Hematopoietic multipotent progenitor cell treated with erythropoietin and hydrocortisone succinate and interleukin-3 and kit ligand, for 4 days (in vitro differentiated cells): ENCODE measurements at places on chromosomes 11 and 22.

DNA sequence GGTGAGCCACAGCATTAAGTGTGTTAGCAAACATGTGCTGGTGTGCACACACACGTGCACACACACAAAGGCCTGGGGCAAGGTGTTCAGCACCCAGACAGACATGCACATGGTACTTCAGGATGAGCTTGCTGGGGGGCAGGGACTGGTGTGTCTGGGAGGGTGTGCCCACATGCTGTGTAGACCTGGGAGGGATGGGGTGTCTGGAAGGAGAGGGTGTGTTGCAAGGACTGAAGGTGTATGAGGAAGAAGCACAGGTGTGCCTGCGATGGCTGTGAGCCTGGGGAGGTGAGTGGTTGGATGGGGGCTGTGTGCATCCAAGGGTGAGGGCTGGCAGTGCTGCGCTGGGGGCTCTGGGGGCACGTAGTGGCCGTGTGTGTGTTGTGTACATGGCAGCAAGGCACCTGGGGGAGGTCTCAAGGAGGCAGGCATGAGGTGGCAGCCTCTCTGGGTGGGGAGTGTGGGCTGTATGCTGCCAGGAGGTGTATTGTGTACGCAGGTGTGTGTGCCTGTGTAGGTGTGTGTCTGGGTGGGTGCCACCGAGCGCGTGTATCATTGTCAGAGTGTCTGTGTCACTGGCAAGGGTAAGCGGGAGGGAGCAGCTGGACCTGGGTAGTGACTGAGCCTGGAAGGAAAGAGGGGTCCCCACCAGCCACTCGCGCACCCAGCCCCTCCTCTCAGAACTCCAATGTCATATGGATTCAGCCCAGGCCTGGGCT lies 2.2 kb downstream of the NRXN2 start:
- no peak for DNase-seq

DNA sequence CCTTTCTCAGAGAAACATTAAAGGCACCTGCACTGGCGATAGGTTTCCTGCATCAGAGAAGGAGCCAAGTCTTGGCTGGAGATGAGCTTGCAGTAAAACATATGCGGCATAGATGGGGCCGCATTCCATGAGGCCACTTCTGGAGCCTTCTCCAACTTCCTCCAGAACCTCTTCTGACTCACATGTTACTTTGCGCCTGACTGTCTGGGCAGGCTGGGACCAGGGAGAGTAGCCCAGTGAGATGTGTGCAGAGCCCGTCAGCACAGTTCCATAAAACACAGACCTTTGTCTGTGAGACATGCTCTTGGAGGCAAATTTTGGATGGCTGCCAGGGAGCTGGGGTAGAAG lies 55.4 kb upstream of the BID start:
- no peak for DNase-seq

GRCh38 chr11:109914809-109915653 lies 178.2 kb upstream of the ZC3H12C start:
- DNase-seq, result no peak

GRCh38 chr11:6232899-6233298 lies 1.5 kb downstream of the FHIP1B start:
- DNase-seq, result no peak

- DNase-seq, result no peak
Observed at GRCh38 chr22:35703861-35704584, 13.6 kb upstream of the APOL5 start.

DNA sequence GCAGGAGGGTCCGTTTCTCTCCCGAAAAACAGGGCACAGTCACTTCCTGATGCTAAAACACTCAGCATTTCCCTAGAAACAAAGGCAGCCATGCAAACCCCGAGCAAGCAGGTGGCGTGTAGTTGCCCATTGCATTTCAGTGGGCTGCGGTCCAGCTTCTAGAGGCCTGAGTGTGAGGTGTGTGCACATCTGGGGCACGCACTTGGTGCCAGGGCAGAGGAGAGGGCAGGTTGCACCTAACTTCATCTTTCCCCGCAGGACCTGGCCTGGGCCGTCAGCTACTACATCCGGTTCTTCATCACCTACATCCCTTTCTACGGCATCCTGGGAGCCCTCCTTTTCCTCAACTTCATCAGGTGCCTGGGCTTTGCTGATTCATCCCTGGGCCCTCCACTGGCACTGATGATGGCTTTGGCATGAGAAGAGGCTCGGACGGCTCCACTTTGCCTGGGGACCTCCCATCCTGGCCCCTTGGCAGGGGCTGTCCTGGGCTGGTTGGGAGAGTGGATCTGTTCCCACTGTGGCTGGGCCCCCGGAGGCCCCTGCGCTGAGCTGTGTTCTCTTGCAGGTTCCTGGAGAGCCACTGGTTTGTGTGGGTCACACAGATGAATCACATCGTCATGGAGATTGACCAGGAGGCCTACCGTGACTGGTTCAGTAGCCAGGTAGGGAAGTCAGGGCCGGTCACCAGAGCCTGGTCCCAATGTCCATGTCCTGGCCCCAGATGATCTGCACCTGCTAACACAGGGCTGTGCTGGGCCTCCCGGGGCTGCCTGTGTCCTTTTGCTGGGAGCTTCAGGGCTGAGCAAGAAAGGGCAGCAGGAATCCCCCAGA lies 28.4 kb downstream of the FADS3 start:
- DNase-seq, result no peak

GRCh38 chr22:32850591-32851517 lies 49.3 kb downstream of the TIMP3 start:
- DNase-seq, result no peak

- DNase-seq, result no peak
Observed at GRCh38 chr11:121561716-121562115, 108.9 kb upstream of the SORL1-AS1 start.

DNA sequence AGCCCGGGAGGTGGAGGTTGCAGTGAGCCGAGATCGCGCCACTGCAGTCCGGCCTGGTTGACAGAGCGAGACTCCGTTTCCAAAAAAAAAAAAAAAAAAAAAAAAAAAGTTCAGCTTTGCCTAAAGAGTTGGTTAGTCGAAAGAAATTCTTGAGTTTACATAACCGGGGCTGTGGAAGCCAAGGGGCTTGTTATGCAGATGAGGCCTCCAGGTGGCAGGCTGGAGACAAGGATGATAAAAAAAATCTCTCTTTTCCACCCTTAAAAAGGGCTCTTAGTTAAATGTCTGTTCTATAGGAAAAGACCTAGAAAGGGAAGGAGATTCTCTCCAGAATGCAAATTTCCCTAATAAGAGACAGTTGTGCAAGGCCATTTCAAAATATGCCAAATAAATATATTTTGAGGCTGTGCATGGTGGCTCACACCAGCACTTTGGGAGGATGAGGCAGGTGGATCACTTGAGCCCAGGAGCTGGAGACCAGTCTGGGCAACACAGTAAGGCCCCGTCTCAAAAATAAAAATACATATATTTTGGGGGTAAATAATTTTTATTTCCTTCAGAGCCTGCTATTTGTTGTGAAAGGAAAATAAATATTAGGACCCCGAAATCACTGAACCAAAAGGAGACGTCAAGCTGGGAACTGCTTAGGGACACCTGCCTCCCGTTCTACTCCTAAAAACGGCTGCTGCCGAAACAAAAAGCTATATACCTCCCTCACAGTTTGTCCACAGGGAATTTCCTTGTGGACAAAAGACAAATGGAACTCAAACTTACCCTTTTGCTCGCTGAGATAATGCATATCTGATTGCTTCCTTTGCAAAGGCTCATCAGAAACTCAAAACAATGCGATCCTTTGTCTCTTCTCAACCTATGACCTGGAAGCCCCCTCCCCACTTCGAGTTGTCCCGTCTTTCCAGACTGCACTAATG lies 2.4 kb upstream of the IFITM2 start:
- DNase-seq, result peak; percentile 92

GRCh38 chr11:27886857-27887256 lies 186.6 kb upstream of the BDNF start:
- DNase-seq, result no peak

- DNase-seq, result no peak
Observed at GRCh38 chr22:27541836-27542235, 259.7 kb downstream of the MN1 start.

- DNase-seq, result no peak
Observed at GRCh38 chr22:20787746-20788626, 14.1 kb downstream of the SERPIND1 start.

DNA sequence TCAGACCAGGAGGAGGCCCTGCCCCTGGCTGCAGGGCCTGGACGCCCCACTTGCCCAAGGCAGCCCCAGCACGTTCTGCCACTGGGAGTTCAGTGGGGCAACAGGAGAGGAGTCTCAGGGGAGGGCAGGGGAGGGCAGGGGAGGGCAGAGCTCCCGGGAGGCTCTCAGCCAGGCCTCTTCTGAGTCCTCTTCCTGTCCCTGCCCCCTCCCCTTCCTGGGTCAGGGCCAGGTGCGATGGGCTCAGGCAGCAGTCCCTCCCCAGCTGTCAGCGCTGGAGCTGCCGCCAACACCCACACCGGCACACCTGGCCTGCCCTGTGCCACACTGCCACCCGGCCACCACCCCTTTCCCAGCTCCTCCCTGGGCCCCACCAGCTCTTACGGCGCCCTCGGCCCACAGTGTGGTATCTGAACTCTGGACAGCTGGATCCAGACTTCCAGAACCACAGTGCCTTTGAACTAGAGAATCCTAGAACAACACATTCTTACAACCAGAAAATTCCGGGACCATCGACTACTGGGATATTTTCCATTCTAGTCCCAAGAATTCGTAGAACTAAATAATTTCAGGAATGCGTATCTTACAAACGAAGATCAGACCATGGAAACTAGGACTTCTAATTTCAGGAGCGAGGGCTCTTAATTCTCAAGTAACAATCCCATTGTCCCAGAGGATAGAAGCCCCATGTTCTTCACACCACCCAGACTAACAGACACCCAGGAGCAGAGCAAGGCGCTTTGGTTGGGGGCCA lies 21.8 kb downstream of the RPL3 start:
- no peak for DNase-seq

DNA sequence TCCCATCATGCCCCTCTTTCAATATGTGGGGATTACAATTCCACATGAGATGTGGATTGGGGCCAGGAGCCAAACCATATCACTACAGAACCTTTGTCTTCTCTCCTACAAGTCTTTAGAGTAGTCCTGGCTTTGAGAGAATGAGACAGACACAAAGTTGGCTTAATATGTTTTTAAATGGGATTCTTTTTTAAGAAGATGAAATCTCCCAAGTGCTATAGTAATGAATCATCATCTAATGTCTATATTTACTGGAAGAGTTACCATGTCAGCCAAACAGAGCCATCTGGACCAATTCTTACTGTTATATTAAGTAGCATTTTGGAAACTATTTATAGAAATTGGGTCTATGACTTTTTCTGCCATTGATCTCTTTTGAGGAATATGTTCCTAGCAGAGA lies 38.1 kb upstream of the CARD18 start:
- DNase-seq, result no peak

DNA sequence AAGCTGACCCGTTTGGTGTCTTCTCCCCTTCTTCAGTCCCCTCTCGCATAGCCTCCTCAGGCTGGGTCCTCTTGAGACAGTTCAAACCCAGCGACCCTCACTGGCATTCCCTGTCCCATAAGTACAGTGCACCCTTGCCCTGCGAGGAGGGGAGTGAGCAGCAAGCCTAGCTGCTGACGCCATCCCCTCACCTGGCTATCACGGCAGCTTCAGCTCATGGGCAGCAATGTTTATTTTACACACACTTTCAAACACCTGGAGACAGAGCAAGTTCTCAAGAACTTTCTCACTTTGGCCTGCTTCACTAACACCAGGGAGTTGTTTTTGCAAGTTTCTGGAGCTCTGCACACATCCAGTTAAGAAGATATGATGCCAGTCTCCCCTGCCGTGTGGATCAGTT lies 189.6 kb upstream of the E2F8 start:
- no peak for DNase-seq

- DNase-seq, result peak; percentile 73
Observed at GRCh38 chr11:109697140-109697843, 275.3 kb downstream of the C11orf87 start.

DNA sequence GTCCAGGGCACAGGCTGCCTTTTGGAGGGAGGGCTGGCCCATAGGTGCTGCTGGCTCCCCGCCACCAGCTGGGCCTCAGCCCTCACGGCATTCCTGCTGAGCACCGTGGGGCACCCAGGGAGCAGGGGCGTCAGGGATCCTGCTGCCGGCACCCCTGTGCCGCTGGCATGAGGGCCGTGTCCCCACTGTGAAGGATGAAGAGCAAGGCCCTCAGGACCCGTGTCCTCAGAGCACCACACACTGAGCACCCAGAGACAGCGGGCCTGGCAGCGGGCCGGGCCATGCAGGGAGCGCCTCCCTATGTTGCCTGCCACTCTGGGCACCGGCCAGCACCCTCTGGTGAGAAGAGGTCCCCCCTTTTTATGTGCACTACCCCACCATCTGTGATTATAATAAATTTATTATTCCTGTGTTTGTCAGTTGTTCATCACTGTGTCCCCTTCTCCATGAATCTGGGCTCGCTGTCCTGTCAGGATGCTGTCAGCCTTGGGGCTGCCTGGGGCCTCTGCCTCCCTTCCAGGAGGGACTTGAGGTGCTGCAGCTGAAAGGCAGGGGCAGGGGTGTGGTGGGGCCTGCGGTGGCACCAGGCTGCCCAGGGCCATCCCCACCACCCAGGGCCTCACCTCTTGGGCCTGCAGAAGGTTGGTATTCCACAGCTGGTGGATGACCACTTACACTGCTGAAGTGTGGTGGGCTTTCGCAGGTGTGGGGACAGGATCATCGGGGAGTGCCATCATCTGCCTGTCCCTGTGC lies 80.0 kb downstream of the MED15 start:
- no peak for DNase-seq

DNA sequence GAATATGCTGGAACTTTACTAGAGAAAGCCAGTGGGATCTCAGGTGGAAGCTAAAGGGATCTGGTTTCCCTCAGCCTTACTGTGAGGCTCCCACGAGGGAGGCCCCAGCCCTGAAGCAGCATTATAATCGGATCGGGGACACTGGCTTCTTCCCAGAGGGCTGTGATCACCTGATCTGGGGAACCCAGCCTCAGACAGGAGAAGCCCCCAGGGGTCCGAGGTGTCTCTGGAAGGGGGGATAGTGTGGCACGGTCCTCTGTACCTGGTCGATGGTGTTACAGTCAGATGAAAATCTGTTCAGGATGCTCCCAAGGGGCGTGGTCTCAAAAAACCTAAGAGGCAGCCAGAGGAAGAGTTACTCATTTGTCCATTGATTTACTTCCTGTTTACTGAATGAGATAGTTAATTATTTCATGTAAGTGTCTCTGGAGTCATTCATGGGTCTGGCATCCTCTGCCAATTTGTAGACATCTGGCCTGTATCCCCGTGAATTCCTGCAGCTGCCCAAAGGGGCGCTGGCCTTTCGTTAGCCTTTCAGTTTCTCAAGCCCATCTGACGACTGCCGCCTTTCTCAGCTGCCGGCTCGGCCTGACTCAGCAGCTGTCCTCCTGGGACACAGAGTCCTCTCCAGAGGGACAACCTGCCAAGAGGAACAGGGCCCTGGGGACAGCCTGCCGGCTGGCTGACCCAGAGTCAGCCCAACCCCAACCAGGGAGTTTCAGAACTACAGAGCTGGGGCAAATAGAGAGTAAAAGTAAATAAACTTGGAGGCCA lies 17.0 kb upstream of the KCNJ11 start:
- no peak for DNase-seq

DNA sequence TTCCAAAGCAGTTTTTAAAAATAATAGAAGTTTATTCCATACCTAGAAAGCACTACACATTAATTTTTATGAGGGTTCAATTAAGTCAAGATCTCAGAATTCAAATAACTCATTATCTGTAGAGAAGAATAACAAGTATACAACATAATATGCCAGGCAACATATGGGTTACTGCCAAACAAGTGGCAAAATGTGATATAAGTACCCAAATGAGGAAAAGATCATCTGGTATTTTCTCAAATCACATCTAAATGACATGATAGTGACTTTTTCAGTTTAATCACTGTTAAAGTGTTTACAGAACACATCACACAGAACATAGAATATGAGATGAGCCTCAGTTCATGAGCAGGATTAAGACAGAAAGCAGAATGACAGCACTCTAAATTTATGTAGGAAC lies 123.3 kb downstream of the FCHSD2 start:
- no peak for DNase-seq
